ENCODE measurements at places on chromosomes 7 and 10. TPM values are rescaled to one million over a fixed set of nuclear protein-coding genes. Genes with fewer than 3 reads are reported as not detected.

Gene FBXL13
- 0.83 TPM for total RNA-seq

Gene GFRA1
- 7.4 TPM for total RNA-seq

Gene SSC4D
- 1.5 TPM for total RNA-seq

Gene ASIC3
- 9.5 TPM for total RNA-seq
